CD4-positive, alpha-beta memory T cell (primary cell): ENCODE measurements at places on chromosomes 1 and 21.

- H3K4me1 ChIP-seq: no peaks in the 10 kb centered on the region
- H3K4me3 ChIP-seq: no peak overlapping the region
- H3K36me3 ChIP-seq: peaks cover 16% of the 10 kb centered on the region
Observed at GRCh38 chr1:53047737-53048736, 14.0 kb upstream of the PODN start.

DNA sequence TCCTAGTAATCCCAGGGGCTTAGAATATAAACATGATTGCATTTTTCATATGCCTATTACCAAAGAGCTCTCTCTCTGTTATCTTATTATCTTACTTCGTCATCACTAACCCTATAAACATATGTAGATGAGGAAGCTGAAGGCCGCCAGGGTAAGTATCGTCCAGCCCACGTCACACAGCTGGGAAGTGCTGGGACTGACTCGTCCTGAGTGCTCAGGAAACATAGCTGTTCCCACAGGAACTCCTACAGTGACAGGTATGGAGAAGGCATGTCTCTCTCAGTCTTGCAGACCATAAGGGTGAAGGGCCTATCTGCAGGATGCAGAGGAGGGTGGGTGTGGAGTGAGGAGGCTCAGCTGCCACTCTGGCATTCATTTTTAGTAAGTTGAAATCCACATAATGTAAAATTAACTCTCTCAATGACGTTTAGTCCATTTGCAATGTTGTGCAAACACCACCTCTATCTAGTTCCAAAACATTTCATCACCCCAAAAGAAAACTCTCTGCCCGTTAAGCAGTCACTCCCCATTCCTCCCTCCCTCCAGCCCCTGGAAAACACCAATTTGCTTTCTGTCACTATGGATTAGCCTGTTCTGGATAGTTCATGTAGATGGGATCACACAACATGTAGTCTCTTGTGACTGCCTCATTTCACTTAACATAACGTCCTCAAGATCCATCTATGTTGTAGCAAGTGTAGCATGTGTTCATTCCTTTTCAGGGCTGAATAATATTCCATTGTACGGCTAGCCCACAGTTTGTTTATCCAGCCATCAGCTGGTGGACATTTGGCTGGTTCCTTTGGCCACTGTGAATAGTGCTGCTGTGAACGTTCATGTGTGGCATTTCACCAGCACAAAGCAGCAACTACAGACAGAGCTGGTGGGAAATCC, 68.3 kb downstream of the TCP10L start:
- no peaks in the 10 kb centered on the region for H3K4me1 ChIP-seq
- DNase-seq: no peak
- H3K27ac ChIP-seq: no peak overlapping the region

DNA sequence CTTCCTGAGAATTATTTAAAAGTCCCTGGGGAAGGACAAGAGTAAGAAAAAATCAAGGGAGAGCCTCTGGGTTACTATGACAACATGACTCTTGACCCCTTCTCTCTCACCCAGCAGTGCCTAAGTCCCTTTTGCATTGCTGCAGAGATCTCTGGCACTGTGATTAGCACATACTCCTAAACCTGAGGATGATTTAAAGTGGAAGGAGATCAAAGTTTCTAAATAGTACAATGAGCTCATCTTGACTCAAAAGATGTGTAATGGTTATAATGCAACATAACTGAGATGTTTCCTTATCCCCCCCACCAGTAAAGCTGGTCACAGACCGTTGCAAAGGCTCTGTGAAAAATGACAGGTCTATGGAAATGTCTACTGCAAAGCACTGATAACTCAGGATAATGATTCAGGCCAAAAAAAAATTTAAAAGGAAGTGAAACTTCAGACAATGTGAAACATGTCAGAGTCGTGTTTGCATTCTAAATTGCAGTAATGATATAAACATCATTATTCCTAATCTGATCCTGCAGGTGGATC, 519.2 kb downstream of the KIF26B start:
- H3K4me1 ChIP-seq: no peaks in the 10 kb centered on the region
- no peak overlapping the region for H3K27ac ChIP-seq
- no peaks in the 10 kb centered on the region for H3K36me3 ChIP-seq
- no peak for DNase-seq
- H3K4me3 ChIP-seq: no peak overlapping the region
- H3K27me3 ChIP-seq: no peaks in the 10 kb centered on the region

DNA sequence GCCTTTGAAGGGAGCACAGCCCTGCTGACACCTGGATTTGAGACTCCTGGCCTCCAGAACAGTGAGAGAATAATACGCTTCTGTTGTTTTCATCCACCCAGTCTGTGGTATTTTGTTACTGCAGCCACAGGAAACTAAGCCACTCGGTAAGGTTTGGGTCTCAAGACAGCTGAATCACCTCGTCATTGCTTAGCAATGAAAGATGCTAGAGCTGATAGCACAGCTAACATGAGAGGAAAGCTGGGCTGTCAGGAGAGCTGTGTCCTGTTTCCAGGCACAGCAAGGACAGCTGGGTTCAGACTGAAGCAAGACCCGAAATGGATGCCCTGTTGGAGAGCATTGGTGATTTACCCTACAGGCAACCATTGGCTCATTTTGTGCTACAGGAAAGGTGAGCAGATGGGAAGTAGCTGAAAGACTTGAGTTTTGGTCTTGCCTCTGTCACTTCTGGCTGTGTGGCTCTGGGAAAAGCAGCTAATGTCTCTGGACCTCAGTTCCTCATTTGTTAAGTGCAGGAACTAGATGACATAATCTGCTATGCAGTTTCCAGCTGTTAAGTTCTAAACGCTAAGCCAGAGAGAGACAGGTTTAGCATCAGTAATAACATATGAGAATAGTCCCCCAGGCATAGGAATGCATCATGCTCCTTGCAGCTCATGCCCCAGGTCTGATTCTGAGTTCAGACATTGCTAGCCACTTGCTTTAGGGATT, 58.0 kb downstream of the CLIC6 start:
- H3K4me3 ChIP-seq: no peak overlapping the region
- no peak overlapping the region for H3K27ac ChIP-seq
- no peak for DNase-seq
- H3K36me3 ChIP-seq: no peaks in the 10 kb centered on the region

GRCh38 chr1:181219938-181220337, 131.4 kb downstream of the IER5 start:
- no peak overlapping the region for H3K27ac ChIP-seq
- H3K27me3 ChIP-seq: no peaks in the 10 kb centered on the region
- H3K4me1 ChIP-seq: no peaks in the 10 kb centered on the region
- H3K4me3 ChIP-seq: no peak overlapping the region

DNA sequence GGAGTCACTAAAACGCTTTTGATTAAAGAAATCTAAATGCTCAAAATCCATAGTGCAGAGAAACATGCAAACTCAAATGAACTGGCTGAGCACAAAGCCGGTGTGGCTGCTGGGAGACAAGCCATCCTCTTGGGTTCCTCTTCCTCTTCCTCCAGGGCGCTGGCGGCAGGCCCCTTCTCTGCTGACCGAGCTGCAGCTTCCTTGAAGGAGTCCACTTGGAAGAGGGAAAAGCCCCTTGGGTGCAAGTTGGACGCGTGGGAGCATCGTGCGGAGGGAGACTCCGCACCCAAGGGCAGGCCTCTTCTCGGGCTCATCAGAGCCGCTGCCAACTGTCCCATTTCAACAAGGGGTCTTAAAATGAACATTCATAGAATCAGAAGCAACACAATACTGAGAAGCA, 7.9 kb downstream of the CCNL2 start:
- H3K4me1 ChIP-seq: peaks cover 3% of the 10 kb centered on the region
- H3K27me3 ChIP-seq: no peaks in the 10 kb centered on the region
- no peak for DNase-seq
- no peak overlapping the region for H3K4me3 ChIP-seq

DNA sequence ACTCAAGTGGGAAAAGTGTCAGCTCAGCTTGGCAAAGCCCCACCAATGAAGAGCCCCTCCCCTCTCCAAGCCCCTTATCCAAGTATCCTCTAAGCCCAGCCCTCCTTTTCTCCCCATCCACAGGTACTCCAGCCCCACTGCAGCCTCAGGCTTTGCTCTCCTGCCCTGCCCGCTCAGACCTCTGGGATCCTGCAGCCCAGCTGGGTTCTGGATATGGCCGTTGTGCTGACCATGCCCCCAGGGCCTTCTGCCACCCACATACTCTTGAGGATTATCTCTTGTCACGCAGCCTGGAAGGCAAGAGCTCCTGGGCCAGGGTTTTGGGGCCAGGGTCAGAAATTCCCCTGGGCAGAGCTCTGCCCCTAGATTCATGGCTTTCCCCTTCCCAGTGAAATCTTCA, 4.7 kb downstream of the SHISA4 start:
- no peak for DNase-seq
- no peaks in the 10 kb centered on the region for H3K36me3 ChIP-seq
- no peak overlapping the region for H3K27ac ChIP-seq
- H3K27me3 ChIP-seq: peaks cover 19% of the 10 kb centered on the region
- H3K4me1 ChIP-seq: peaks cover 17% of the 10 kb centered on the region

DNA sequence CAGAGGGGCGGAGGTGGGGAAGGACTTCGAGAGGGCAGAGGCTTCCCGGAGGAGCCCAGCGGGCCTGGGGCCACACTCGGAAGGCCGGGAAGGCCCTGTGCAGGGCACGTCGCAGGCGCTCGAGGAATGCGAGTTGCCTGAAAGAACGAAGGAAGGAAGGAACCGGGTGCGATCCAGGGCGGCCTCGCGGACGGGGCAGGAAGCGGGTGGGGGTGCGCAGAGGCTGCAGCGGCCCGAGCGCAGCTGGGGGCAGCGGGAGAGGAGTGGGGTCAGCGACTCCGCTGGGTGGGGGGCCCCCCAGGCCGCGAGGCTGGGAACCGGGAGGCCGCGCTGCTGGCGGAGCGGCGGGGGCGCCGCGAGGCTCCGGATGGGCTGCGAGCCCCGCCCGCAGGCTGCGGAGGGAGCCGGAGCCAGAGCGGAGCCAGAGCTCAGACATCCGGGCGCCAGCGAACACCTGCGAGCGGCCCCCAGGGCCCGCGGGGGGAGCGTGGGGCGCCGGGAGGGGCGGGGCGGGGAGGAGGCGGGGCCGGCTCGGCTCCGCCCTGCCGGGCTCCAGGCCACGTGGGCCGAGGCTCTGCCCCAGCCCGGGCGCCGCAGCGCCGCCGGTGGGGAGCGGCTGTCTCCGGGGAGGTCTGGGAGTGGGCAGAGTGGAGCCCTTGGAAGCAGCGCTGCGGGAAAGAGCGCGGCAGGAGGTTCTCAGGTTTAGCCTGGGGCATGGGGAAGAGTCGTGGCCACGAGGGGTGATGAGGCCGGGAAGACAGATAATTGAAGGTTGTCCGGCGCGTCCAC, 4.6 kb downstream of the ID3 start:
- H3K27me3 ChIP-seq: no peaks in the 10 kb centered on the region
- H3K4me1 ChIP-seq: peaks cover 43% of the 10 kb centered on the region
- peak overlapping the region; percentile 50 for H3K4me3 ChIP-seq
- DNase-seq: peak; percentile 85
- no peaks in the 10 kb centered on the region for H3K36me3 ChIP-seq
- peak overlapping the region; percentile 78 for H3K27ac ChIP-seq

GRCh38 chr1:7108251-7108650, 323.0 kb downstream of the CAMTA1 start:
- H3K4me1 ChIP-seq: no peaks in the 10 kb centered on the region
- no peak for DNase-seq
- no peak overlapping the region for H3K27ac ChIP-seq

DNA sequence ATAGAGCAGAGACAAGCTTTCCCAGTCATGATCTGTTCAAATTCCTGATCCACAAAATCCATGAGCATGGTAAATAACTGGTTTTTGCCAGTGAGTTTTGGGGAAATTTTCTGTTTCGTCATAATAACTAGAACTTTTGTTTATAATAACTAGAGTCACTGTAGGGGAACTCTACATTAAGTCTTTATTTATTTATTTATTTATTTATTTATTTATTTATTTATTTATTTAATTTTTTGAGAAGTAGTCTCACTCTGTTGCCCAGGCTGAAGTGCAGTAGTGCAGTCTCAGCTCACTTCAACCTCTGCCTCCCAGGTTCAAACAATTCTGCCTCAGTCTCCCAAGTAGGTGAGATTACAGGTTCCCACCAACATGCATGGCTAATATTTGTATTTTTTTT, 1106.8 kb downstream of the AMY1C start:
- H3K4me3 ChIP-seq: no peak overlapping the region
- H3K27ac ChIP-seq: no peak overlapping the region

DNA sequence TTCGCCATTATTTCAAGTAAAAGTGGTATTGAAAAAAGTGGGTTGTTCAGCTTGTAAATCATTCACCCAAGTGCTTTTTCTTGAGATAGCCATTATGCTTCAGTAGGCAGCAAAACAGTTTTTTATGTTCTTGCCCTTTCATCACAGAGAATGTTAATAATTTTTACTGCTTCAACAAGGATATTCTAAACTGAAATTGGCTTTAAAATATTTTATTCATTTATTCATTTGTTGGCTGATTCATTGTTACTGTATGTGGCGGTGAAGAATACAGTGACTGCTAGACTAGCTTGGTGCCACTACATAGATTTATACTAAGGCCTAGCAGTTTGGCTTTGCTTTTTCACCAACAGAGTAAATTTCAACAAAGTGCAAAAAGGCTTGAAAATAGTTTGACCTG, 121.5 kb downstream of the OLFML2B start:
- no peak for DNase-seq
- H3K36me3 ChIP-seq: no peaks in the 10 kb centered on the region
- H3K27ac ChIP-seq: no peak overlapping the region
- H3K27me3 ChIP-seq: no peaks in the 10 kb centered on the region
- no peak overlapping the region for H3K4me3 ChIP-seq
- H3K4me1 ChIP-seq: no peaks in the 10 kb centered on the region

- H3K27me3 ChIP-seq: no peaks in the 10 kb centered on the region
- H3K36me3 ChIP-seq: no peaks in the 10 kb centered on the region
- H3K4me1 ChIP-seq: peaks cover 73% of the 10 kb centered on the region
Observed at GRCh38 chr1:234958706-234959657, 169.7 kb downstream of the TOMM20 start.

DNA sequence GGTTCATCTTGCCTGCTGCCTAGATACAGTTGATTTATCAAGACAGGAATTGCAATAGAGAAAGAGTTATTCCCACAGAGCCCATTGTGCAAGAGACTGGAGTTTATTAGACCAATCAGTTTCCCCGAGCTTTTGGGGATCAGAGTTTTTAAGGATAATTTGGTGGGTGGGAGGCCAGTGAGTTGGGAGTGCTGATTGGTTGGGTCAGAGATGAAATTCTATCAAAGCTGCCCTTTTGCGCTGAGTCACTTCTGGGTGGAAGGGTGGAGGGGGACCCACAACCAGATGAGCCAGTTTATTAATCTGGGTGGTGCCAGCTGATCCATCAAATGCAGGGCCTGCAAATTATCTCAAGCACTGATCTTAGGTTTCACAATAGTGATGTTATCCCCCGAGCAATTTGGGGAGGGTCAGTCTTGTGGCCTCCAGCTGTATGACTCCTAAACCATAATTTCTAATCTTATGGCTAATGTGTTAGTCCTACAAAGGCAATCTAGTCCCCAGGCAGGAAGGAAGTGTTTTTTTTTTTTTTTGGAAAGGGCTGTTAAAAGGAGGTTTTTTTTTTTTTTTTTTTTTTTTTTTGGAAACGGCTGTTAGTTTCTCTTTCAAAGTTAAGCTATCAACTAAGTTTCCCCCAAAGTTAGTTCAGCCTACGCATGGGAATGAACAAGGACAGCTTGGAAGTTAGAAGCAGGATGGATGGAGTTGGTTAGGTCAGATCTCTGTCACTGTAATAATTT, 7.4 kb downstream of the SLC16A4 start:
- no peak overlapping the region for H3K4me3 ChIP-seq
- DNase-seq: no peak
- peak overlapping the region; percentile 10 for H3K27ac ChIP-seq
- H3K4me1 ChIP-seq: peaks cover 12% of the 10 kb centered on the region
- no peaks in the 10 kb centered on the region for H3K27me3 ChIP-seq
- no peaks in the 10 kb centered on the region for H3K36me3 ChIP-seq

GRCh38 chr1:61604684-61605083, 120.3 kb downstream of the TM2D1 start:
- H3K27ac ChIP-seq: no peak overlapping the region
- no peaks in the 10 kb centered on the region for H3K4me1 ChIP-seq
- no peak overlapping the region for H3K4me3 ChIP-seq
- H3K27me3 ChIP-seq: no peaks in the 10 kb centered on the region
